ENCODE measurements at places on chromosomes 2 and 18.

GRCh38 chr2:230668184-230668938 is 44.3 kb upstream of the CAB39 start:
- DNase-seq = peak; percentile 75

- no peak for DNase-seq
Measured at GRCh38 chr2:19419211-19419880, 60.9 kb upstream of the OSR1 start.

DNA sequence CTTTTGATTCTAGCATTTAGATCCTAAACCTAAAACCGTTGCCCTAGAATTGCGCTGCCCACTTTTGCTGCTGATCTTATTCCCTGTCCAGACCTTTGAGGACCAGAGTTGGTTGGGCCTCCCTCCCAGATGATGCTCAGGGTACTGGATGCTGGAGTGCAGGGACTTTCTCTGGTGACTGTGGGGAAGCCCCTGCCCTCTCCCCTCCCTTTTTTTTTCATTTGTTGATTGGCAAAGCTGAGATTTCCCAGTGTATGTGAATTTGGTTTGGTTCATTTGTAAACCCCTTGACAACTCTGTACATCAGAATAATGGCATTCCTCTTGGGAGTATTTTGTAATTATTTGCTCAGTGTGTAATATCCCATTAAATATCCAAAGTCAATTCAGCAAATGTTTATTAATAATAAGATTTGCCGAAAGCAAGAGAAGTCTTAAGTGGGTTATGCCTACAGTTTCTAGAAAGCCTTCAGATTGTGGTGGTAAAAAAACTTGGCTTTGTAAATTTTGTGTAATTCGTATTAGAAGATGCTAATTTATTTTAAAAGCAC is 28.3 kb downstream of the RAB31 start:
- DNase-seq = no peak

- no peak for DNase-seq
Measured at GRCh38 chr2:217801115-217801531, 201.7 kb downstream of the TNS1 start.

- no peak for DNase-seq
Measured at GRCh38 chr2:136225950-136226835, 108.2 kb upstream of the CXCR4 start.

- no peak for DNase-seq
Measured at GRCh38 chr2:163198972-163199371, 360.4 kb upstream of the KCNH7 start.

DNA sequence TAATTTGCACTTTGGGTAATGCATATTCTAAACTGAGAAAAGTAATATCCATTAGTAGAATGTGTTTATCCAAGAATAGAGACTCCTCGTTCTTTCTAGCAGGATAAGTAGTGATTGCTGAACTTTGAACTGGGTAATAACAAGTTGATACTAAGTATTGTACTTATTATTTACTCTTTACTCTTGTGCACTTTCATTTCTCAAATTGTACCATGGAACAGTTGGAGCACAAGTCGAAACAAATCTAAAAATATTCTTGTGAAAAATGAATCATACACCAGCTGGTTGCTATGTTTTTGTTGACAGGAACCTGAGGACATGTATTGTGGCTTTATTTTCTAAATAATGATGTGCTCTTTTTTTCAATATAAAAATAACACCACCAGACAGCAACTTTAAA is 111.9 kb downstream of the RGPD3 start:
- DNase-seq = no peak
